ENCODE measurements at places on chromosomes 6 and 20. TPM values are rescaled to one million over a fixed set of nuclear protein-coding genes. Genes with fewer than 3 reads are reported as not detected.

- no peak for DNase-seq
- no peaks in the 10 kb centered on the region for H3K4me1 ChIP-seq
- no peaks in the 10 kb centered on the region for H3K36me3 ChIP-seq
- no peak overlapping the region for H3K4me3 ChIP-seq
Measured at GRCh38 chr20:53921443-53921973, 148.9 kb downstream of the BCAS1 start.

DNA sequence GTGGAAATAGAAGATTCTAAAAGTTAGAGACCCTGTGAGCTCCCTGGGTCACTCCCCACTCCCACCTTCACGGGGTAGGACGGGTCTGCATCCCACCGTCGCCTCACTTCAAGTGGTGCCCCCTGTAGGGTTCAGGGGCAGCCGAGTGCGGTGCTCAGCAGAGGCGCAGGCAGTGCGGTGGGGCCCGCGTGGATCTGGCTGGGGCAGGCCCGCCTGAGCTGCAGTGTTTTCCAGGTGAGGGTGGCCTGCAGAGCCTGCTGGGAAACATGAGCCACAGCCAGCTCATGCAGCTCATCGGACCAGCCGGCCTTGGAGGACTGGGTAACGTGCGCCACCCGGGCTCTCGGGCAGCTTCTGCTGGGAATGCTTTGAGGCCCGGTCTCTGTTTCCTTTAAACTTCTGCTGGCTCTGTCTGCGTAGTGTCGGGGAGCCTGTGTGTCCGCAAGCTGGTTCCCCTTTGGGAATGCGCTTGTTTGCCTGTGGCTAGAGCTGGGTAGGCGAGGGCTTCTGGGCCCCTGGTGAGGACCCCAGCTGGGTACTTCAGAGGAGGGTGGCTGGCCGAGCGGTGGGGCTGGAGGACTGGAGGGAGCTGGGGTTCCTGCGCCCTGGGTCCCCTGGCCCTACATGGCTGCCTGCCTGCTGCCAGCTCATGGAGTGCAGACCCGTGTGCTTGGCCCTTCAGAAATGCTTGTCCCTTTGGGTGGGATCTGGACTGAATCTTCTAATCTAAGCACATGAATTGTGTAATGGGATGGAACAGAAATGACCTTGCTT is 3.8 kb downstream of the ADRM1 start:
- H3K27me3 ChIP-seq: no peaks in the 10 kb centered on the region
- no peak for DNase-seq

DNA sequence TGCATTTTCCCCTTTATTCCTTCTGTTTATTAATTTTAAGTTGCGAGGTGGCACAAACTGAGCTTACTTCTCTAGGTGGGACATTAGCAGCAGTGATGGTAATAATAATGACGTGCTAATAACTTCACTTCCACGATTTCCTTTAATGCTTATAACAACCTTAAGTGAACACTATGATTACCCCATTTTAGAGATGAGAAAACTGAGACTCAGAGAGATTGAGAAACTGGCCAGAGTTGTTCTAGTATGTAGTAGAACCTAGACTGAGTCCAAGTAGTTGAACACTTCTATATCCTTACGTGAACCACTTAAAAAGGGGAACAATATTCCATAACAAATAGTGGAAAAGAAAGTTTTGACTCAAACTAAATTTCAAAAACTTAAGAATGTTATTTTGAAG is 297.5 kb downstream of the GMDS start:
- H3K4me3 ChIP-seq: no peak overlapping the region
- no peak overlapping the region for H3K27ac ChIP-seq
- no peaks in the 10 kb centered on the region for H3K4me1 ChIP-seq
- no peaks in the 10 kb centered on the region for H3K36me3 ChIP-seq

DNA sequence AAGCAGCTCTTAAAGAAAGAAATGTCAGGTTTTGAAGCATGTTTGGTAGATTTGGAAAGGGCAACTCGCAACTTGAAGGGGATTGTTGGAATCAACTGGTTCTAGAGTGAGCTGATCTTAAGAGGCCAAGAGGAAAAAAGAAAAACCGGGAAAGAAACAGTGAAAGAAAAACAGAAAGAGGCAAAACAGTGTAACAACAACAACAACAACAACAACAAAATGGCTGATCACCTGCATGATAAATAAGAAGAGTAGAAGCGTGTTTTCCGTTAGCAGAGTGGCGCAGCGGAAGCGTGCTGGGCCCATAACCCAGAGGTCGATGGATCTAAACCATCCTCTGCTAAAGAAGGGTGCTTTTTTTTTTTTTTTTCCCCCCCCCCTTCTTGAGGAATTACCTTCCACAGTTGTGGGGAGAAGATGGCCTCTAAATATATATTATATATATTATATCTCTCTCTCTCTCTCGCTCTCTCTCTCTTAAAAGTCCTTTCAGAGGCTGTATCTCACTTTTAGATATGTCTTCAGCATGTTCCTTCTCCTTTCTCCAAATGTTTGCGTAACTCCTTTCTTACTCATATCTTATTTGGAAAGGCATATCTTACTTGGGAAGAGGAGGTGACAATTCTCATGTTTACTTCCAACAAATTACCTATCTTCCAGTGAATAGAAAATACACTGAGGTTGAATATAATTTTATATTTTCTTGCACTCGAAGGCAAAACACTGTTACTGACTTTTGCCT is 134.4 kb downstream of the OR2B2 start:
- H3K36me3 ChIP-seq: no peaks in the 10 kb centered on the region
- no peaks in the 10 kb centered on the region for H3K27me3 ChIP-seq
- H3K4me3 ChIP-seq: no peak overlapping the region
- no peak for DNase-seq

- no peak overlapping the region for H3K4me3 ChIP-seq
- no peak overlapping the region for H3K27ac ChIP-seq
- no peaks in the 10 kb centered on the region for H3K27me3 ChIP-seq
- H3K36me3 ChIP-seq: no peaks in the 10 kb centered on the region
- DNase-seq: no peak
- no peaks in the 10 kb centered on the region for H3K4me1 ChIP-seq
Measured at GRCh38 chr6:12371641-12372146, 81.5 kb downstream of the EDN1 start.

DNA sequence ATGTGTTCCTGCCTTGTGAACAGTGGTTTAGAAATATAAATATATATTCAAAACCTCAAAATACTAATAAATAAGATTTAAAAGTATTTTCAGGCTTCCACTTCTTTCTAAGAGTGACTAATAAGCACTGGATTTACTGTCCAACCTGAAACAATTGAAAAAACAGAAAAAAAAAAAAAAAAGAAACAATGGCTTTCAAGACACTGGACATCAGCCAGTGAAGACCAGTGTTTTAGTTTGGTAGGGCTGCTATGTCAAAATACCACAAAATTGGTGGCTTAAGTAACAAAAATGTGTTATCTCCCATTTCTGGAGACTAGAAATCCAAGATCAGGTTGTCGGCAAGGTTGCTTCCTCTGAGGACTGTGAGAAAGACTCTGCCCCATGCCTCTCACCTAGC is 101.4 kb upstream of the PDE7B start:
- H3K27me3 ChIP-seq: no peaks in the 10 kb centered on the region
- H3K36me3 ChIP-seq: no peaks in the 10 kb centered on the region
- H3K4me3 ChIP-seq: no peak overlapping the region

GRCh38 chr20:10430000-10430466 is 4.0 kb downstream of the MKKS start:
- no peak for DNase-seq
- peaks cover 48% of the 10 kb centered on the region for H3K4me1 ChIP-seq
- peaks cover 3% of the 10 kb centered on the region for H3K36me3 ChIP-seq
- no peak overlapping the region for H3K27ac ChIP-seq

GRCh38 chr6:39908838-39909583 is 25.3 kb downstream of the MOCS1 start:
- H3K27ac ChIP-seq: no peak overlapping the region
- no peak overlapping the region for H3K4me3 ChIP-seq
- no peaks in the 10 kb centered on the region for H3K4me1 ChIP-seq

GRCh38 chr6:133555685-133556084 is 314.5 kb downstream of the EYA4 start:
- H3K27ac ChIP-seq: no peak overlapping the region
- no peak for DNase-seq
- peaks cover 9% of the 10 kb centered on the region for H3K4me1 ChIP-seq
- no peak overlapping the region for H3K4me3 ChIP-seq
- no peaks in the 10 kb centered on the region for H3K27me3 ChIP-seq

DNA sequence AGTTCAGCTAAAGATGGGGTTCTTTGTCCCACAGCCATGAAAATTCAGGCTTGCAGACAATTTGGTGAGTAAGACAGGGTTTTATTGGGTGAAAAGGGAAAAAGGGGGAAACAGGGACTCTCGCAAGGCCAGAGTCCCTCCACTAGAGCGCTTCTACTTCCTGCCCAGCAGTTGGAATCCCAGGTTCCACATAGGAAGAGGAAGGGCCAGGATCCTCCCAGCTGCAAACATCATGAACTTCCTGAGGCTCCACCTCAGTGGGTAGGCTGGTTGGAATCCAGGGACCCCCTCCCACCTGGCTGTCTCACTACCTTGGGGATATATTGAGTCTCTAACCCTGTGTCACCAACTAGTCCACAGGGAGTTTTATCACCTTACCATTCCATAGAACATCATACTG is 39.5 kb upstream of the PRSS16 start:
- no peaks in the 10 kb centered on the region for H3K36me3 ChIP-seq
- no peaks in the 10 kb centered on the region for H3K4me1 ChIP-seq
- no peak for DNase-seq
- H3K4me3 ChIP-seq: no peak overlapping the region

- no peaks in the 10 kb centered on the region for H3K27me3 ChIP-seq
- H3K4me3 ChIP-seq: no peak overlapping the region
- DNase-seq: no peak
- H3K36me3 ChIP-seq: no peaks in the 10 kb centered on the region
Measured at GRCh38 chr6:7640607-7641577, 50.9 kb downstream of the SNRNP48 start.

- H3K4me1 ChIP-seq: peaks cover 9% of the 10 kb centered on the region
- no peaks in the 10 kb centered on the region for H3K27me3 ChIP-seq
- DNase-seq: no peak
- H3K36me3 ChIP-seq: no peaks in the 10 kb centered on the region
Measured at GRCh38 chr6:45377043-45377553, 636 bp downstream of the SUPT3H start.

- no peak overlapping the region for H3K27ac ChIP-seq
- H3K27me3 ChIP-seq: no peaks in the 10 kb centered on the region
- no peaks in the 10 kb centered on the region for H3K36me3 ChIP-seq
- DNase-seq: no peak
- H3K4me1 ChIP-seq: no peaks in the 10 kb centered on the region
Measured at GRCh38 chr20:24423390-24424313, 45.8 kb upstream of the SYNDIG1 start.

GRCh38 chr6:8088886-8089285 is 13.5 kb downstream of the EEF1E1 start:
- DNase-seq: no peak
- H3K4me3 ChIP-seq: no peak overlapping the region
- peaks cover 9% of the 10 kb centered on the region for H3K4me1 ChIP-seq
- no peaks in the 10 kb centered on the region for H3K27me3 ChIP-seq
- H3K36me3 ChIP-seq: peaks cover 6% of the 10 kb centered on the region
- H3K27ac ChIP-seq: no peak overlapping the region

DNA sequence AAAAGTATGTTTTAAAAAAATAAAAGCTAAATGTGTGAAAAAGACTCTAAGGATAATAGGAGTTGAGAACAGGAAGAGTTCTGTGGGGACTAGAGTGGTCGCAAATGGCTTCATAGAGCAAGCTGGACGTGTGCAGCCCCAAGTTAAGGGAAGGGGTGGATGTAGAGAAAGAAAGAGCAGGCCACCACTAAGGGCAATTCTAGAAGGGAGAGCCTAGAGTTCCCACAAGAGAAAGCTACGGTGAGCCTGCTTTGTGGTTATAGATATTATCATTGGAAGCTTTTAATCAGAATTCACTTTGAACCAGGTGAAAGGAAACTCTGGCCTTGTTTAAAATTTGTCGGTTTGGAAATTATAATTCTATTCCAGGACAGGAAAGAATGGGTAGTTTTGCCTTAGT is 101.6 kb downstream of the HIVEP2 start:
- no peaks in the 10 kb centered on the region for H3K36me3 ChIP-seq
- H3K4me1 ChIP-seq: peaks cover 75% of the 10 kb centered on the region
- H3K27me3 ChIP-seq: no peaks in the 10 kb centered on the region
- peak overlapping the region; percentile 89 for H3K27ac ChIP-seq

GRCh38 chr6:150491131-150491810 is 108.4 kb upstream of the PLEKHG1 start:
- H3K27me3 ChIP-seq: no peaks in the 10 kb centered on the region
- no peak for DNase-seq
- H3K4me1 ChIP-seq: no peaks in the 10 kb centered on the region
- no peak overlapping the region for H3K4me3 ChIP-seq
- no peak overlapping the region for H3K27ac ChIP-seq
- no peaks in the 10 kb centered on the region for H3K36me3 ChIP-seq

GRCh38 chr20:4280731-4281130 is 265.4 kb upstream of the RNF24 start:
- H3K4me1 ChIP-seq: no peaks in the 10 kb centered on the region
- no peak overlapping the region for H3K4me3 ChIP-seq
- H3K36me3 ChIP-seq: no peaks in the 10 kb centered on the region
- DNase-seq: no peak

DNA sequence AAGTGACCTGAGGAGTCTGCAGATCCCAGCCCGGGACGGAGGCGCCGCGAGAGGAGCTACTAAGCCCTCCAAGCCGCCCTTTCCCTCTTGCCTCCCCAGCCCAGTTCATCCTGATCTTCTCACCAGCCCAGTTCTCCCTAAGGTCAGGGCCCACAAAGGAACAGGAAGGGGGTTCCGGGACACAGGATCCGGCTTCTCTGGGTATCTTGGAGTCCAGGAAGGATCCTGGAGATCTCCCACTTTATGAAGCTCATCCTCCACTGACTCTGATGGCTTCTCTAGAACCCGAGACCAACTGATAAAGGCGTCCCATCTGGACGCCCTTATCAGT is 36.9 kb upstream of the HLA-C start:
- H3K27ac ChIP-seq: no peak overlapping the region
- H3K36me3 ChIP-seq: no peaks in the 10 kb centered on the region
- peak overlapping the region; percentile 57 for H3K4me3 ChIP-seq
- H3K27me3 ChIP-seq: peaks cover 2% of the 10 kb centered on the region

GRCh38 chr6:147676495-147677199 is 168.2 kb downstream of the SAMD5 start:
- H3K4me3 ChIP-seq: no peak overlapping the region
- H3K27me3 ChIP-seq: no peaks in the 10 kb centered on the region
- H3K27ac ChIP-seq: no peak overlapping the region
- no peak for DNase-seq
- H3K36me3 ChIP-seq: no peaks in the 10 kb centered on the region

DNA sequence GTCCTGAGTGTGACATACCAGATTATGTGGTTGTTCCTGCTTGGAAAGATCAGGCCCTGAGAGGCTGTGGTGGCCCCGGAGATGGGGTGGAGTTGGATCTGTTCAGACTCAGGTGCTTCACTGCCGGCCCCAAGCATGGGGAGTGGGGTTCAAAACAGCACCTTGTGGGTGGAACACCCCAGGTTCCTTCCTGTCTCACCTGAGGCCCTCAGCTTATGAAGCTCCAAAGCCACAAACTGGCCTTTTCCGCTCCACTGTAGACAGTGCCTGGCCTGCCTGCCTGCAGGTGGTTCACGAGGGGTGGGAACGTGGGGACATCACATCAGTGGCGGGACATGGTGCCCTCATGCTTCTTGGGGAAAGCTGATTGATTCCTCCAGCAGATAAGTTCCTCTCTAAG is 146.4 kb downstream of the TAF4 start:
- H3K4me3 ChIP-seq: no peak overlapping the region
- no peaks in the 10 kb centered on the region for H3K4me1 ChIP-seq
- no peak overlapping the region for H3K27ac ChIP-seq
- peaks cover 6% of the 10 kb centered on the region for H3K27me3 ChIP-seq

SNRNP48 gene
- 9.9 TPM for polyA plus RNA-seq

RBBP9 gene
- polyA plus RNA-seq: 8.7 TPM

RAB44 gene
- 0.01 TPM for polyA plus RNA-seq

CRISP3 gene
- not detected for polyA plus RNA-seq

PRL gene
- polyA plus RNA-seq: not detected

KCNK17 gene
- polyA plus RNA-seq: 0.04 TPM

HMGA1 gene
- polyA plus RNA-seq: 389 TPM

HLA-DOB gene
- 0.10 TPM for polyA plus RNA-seq

ATP6V1G2 gene
- 0.95 TPM for polyA plus RNA-seq
